ENCODE measurements at places on chromosomes 3 and 15.

DNA sequence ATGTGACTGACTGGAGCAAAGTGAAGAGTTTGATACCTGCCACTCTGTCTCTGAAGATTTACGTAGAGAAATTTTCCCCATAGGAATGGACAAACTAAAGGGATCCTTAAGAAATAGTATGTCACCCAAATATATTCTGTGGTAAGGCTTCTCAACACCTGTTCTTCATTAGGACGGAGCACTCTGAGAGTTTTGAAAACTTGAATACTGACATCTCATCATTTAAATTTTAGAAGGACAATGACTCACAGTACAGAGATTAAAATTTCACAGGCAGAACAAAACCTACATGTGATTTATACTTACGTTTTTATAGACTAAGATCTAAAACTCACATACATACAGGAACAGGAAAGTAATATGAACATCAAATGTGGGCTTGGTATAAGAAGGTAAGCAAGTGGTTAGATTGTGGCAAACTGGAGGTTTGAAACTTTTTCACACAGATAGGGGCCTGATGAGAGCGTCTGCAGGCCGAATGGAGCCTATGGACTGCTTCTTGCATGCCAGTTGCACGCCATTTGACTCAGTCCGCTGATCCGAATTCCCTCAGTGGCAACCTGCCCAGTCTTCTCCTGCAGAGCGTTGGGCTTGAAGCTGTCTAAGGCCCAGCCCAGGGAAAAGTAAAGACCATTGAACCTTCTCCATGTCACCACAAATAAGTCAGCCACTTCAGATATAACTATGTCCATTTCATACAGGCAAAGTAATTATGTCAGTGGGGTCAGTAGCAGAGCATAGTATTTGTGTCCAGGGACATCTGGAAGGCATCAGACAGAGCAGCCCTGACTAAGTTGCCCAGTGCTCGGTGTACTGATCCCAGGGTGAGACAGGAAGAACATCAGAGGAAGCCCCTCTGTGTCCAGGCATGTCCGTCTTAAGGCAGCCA is 45.7 kb downstream of the ZBTB38 start:
- no peak for DNase-seq

DNA sequence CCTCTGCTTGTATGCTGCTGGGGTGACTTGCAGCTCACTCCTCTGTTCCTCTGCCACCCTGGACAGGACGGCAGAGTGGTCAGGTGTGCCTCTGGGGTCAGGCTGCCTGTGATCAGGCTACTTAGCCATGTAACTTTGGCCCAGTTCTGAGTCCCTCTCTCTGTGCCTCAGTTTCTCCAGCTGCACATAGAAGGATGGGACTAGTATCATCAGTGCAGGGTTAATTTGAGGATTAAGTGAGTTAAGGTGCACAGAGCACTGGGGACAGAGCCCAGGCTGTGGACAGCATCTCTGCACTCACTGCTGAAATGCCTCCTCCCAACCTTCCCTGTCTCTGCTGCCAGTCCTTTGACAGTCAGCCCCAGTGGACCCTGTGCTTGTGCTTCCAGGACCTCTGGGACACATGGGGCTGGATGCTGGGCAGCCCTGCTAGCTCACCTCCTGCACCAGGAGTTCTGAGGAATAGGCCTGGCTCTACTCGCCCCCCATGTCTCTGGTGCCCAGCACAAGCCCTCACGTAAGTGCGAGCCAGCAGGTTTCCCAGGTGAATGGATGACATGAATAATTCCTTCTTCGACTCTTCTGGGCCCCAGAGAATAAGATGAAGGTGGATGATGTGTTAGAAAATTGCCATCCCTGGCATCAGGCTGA is 19.3 kb upstream of the PRR23E start:
- no peak for DNase-seq

- DNase-seq: no peak
These were observed 53.5 kb downstream of the CCR4 start for GRCh38 chr3:33004961-33005360.

DNA sequence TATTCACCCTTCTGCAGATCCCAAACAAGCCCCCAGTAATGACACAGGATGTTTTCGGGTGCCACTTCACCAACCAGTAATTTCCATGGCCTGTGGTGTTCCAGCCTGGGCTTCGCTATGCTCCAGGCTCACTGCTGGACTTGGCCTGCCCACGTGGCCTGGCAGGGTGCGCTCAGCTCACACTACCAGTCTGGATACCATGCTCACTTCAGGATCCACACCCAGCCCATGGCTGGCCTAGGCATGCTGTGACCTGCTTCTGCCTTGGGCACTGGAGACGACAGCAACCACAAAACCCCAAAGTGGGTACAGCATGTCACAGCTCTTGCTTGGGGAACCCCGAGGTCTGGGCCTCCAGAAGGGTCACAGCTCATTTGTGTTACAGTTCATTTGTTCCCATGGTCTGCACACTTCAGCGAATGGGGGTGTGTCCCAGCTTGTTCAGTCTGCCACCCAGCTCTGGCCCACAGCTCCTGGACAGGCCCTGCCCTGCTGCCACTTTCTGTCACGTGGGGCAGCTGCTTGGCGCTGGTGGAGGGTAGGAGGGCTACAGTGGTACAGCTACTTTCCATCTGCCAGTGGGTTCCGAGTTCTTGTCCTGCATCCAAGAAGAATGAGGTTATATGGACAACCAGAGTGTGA is 650.8 kb downstream of the MCTP2 start:
- DNase-seq: no peak

- no peak for DNase-seq
These were observed 119.9 kb upstream of the GAP43 start for GRCh38 chr3:115503394-115503793.

DNA sequence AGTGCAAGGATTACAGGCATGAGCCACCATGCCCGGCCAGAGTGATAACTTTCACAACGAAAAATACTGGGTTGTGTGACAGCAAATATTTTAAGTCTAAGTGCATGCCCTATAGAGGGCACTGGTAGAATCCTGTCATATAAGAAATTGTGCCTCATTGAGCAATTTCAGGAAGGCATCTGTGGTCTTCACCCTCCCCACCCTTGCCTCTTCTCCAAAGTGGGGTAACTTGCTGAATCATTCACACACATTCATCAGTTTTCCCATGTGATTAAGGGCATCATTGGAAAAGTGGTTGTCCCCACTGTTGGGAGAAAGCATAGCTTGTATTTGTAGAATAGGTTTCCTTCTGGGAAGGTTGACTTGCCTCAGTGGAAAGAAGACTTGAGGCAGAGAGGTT is 9.2 kb downstream of the MITF start:
- no peak for DNase-seq

DNA sequence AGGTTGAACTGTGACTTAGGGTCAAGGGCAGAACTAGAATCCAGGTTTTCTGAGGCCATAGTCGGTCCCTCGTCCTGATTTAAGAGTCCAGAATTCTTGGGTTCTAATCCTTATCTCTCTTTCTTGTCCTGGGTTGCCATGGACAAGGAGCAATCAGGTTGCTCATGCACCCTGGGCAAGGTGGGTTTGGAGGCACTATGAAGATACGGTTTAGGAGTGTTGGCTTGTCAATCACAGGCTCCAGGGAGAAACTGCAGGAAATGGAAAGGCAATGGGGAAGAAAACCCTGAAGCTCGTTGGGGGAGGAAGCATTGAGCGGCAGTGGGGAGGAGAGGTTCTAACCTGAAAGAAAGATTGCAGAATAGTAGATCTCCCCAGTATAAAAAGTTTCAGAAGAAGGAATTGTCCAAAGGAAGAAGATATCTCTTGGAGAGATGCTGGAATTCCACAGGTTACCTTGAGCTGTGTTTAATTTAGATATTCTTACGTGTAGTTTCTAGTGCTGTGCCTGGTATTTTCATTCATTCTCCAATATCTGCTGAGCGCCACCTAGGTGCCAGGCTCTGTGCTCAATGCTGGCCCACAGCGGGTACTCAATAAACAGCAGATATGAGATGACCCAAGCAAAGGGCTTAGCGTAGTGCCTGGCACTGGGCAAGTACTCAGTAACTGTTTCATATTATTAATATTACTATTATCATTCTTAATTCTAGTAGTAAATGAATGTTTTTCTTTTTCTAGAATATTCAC is 2.0 kb downstream of the ACAN start:
- no peak for DNase-seq

- DNase-seq: no peak
These were observed 29.5 kb upstream of the NRROS start for GRCh38 chr3:196609805-196610515.

- DNase-seq: no peak
These were observed 226.2 kb upstream of the ST8SIA2 start for GRCh38 chr15:92167451-92167850.

DNA sequence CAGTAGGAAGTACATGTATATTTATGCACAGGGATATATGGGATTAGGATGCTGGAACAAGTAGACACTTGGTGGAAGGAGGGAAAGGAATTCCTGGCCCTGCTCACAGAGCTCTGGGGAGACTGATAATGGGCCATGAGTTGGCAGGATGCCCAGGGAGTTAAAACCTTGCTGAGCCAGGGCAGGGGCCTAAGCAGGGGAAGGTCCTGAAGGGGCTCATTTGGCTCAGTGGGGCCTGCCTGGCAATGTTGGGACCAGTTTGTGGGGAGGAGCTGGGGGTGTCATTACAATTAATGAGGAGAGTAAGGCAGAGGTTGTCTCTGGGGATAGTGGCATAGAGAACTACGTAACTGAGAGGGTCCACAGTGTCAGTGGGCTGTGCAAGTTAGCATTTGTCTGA is 124.2 kb upstream of the ADPGK start:
- no peak for DNase-seq

DNA sequence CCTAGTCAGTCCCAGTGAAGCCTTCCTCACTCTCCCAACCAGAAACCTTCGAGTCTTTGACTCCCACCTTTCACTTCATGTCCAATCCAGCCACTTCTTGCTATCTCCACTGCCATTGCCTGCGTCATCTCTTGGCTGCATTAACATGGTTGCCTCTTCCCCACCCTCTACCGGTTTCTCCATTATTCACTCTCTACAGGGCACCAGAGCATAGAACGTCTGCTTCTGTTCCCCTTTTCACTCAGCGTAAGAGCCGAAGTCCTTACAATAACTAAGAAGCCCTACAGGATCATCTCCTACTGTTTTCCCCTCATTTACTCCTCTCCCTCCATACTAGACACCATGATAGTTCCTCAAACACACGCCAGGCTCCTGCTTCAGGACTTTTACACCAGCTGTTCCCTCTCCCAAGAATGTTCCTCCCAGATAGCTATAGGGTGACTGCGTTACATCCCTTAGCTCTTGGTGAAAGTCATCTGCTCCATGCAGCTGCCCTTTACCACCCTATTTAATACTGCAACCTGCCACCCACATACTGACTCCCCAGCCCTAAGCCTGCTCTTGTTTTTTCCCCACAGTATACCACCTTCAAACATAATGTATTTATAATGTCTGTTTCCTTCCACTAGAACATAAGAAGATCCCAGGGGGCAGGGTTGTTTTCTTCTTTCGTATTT is 30.9 kb downstream of the RCN2 start:
- DNase-seq: no peak

GRCh38 chr3:70716832-70717231 is 404.4 kb upstream of the MDFIC2 start:
- no peak for DNase-seq

GRCh38 chr3:147540921-147541320 is 131.8 kb downstream of the ZIC1 start:
- DNase-seq: no peak

DNA sequence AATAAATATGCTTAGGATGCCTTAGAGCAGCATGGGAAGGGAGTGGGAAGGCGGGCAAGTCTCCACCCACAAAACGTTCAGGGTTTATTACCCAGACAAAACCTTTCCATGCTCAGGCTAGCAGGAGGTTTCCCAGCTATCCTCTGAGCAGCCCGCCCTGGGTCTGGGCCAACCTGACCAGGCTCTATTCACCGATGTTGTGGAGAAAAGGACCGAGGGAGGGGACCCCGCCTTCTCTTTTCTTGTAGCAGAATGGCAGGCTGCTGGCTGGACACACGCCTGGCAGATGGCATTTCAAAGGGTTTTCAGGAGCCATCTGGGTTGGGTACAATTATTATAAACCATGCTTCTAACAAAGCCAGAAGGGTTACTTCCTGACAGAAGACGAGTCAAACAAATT is 540.9 kb downstream of the MAGI1 start:
- no peak for DNase-seq

GRCh38 chr3:42742688-42743087 is 30.4 kb downstream of the CCDC13 start:
- no peak for DNase-seq

GRCh38 chr3:126341755-126342150 is 15.5 kb downstream of the KLF15 start:
- DNase-seq: peak; percentile 1

DNA sequence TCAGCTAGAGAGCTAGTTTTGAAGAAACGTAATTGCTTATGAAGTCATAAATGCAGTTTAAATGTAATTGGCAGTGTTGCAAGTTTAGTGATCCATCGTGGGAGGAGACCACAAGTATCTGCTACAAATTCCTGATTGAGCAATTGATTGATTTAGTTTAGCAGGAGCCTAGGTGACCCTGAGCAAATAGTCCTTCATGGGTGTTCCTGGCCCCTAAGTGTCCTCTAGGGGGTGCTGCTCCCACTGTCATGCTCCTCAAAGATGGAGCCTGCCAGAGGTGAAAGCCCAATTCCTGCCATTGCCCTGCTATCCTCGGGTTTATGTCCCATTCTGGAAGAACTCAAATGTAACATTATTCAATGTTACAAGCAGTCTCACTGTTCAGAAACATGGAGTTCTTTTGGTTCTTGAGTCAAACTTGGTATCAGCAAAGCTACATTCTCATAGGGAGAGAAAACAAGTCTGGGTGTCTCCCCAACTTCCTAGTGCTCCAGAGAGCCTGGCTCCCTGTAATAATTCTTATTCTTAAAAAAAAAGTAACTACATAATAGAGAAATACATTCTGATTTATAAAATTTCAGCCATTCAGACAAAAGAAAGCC is 29.8 kb upstream of the SENP5 start:
- DNase-seq: peak; percentile 69

DNA sequence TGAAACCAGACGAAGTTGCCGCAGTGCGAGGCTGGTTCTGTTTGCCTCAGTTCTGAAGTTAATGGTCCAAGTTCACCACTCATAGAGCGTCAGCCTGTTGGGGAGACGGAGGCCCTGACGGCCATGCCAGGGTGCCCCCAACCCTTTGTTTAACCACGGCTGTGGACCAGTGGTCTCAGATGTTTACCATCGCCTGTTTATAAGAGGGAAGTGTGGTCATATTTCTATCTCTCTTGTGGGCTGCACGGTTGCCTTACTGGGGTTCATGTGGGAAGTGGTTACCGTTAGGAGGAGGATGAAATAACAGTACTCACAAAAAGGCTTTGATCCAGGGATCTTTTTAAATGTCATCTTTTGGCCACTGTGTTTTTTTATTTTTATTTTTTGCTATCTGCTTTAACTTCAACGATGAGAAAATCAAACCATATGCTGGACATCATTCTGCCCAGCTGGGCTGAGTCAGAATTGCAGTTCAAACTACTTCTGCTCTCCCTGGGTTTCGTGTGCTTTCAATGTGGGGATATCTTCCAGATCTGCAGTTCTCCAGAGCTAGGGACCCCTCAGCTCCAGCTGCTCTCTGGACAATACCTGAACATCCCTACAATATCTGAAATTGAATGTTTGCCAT is 17.8 kb downstream of the SMAD3 start:
- DNase-seq: no peak

- DNase-seq: no peak
These were observed 73.4 kb upstream of the RBMS3 start for GRCh38 chr3:29207427-29207826.

- no peak for DNase-seq
These were observed 567.0 kb upstream of the RGMA start for GRCh38 chr15:93656041-93656440.
